Glutamatergic neuron (in vitro differentiated cells): ENCODE measurements at places on chromosomes 4 and X. TPM values are rescaled to one million over a fixed set of nuclear protein-coding genes. Genes with fewer than 3 reads are reported as not detected.

The TMEM144 gene
- not detected for total RNA-seq

DNA sequence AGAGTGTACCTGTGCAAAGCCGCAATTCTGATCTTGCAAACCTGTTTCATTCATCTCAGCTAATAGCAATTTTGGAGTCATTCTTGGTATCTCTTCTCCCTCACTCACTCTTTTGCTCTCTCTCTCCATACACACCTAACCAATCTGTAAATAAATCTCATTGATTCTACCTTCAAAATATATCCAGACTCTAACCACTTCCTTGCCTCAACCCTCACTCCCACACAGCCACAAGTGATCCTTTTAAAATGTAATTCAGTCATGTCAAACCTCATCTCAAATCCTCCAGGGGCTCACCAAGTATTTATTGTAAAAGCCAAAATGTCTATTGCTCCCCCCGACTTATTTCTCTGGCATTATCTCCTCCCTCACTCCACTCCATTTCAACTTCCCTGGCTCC, 51.7 kb upstream of the SLC10A4 start:
- H3K27me3 ChIP-seq = peaks cover 3% of the 10 kb centered on the region
- DNase-seq = no peak

The ADH6 gene
- not detected for total RNA-seq

The C1QTNF7 gene
- not detected for total RNA-seq

The CLDN2 gene
- total RNA-seq = not detected

DNA sequence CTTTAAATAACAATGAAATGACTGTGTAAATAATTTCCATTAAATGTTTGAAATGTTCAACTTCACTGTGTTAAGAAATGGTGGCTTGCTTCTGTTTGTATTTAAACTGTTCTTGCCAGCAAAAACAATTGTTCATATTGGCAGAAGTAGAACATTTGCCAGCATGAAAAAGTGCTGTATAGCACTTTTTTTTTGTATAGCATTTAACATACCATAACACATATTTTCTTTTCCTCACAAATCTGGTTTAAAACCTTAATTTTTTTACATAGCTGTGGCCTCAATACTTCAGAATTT, 94.1 kb downstream of the COX18 start:
- H3K36me3 ChIP-seq = no peaks in the 10 kb centered on the region
- H3K27me3 ChIP-seq = no peaks in the 10 kb centered on the region
- no peak overlapping the region for H3K27ac ChIP-seq
- no peak overlapping the region for H3K4me3 ChIP-seq
- DNase-seq = no peak
- no peaks in the 10 kb centered on the region for H3K4me1 ChIP-seq

GRCh38 chr4:2136726-2137125, 77.6 kb downstream of the NAT8L start:
- H3K27me3 ChIP-seq = no peaks in the 10 kb centered on the region
- no peak for DNase-seq
- peaks cover 6% of the 10 kb centered on the region for H3K36me3 ChIP-seq
- H3K4me1 ChIP-seq = no peaks in the 10 kb centered on the region

DNA sequence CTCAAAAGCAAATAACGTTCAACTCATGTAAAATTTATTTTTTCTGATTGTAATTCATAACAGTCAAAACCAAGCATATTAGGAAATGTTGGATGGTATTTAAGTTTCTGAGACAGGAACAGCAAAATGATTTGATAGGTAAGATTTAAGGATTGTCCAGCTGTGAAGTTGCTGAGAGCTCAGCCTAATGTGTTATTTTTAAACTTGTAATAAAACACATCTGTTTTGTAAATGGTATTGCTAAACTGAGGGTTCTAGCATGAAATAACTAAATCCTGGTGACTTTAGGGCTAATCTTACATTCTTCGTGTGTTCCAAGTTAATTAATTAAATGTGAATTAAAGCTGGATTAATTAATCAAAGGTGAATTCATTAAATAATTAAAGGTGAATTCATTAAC, 13.3 kb downstream of the TLR10 start:
- DNase-seq = no peak
- peaks cover 4% of the 10 kb centered on the region for H3K36me3 ChIP-seq
- no peaks in the 10 kb centered on the region for H3K4me1 ChIP-seq
- no peak overlapping the region for H3K4me3 ChIP-seq
- no peak overlapping the region for H3K27ac ChIP-seq

The TMPRSS11B gene
- total RNA-seq = not detected

DNA sequence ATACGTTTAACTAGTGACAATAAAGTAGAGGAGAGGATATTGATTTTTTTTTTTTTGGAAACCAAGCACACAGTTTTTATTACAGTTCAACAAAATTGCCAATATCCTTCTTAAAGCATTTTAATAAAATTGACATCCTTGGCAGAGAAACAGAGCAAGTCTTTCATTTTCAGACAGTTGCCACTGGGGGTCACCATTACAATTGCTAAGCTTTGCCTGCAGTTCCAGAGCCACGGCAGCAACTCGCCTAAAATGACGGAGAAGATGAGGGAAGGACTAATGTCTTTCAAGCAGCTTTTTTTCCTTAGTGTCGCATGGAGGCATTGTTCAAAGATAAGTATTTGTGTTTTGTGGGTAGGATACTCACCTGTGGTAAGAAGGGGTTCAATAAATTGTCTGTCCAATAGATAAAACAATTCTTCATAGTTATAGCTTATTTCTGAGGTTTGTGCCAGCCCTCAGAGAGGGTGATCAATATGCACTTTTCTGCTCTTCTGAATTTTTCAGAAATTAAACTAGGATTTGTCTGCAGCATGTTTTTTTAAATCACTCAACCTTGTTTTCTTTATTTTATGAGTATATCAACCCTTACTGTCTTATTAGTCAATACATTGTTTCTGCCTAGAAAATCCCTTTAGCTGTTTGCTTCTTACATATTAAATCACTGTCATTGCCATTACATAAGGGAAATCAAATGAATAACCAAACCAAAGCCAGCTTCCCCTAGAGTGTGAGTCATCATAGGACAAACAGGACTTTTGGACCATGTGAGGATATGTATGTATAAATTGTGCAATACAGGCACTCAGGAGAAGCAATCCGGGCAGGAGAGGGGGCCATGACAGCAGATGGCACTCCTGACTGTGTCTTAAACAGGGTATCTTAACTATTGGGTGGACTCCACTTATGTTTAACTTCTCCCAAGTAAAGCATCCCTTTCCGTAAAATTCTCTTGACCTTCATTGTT, 508.1 kb upstream of the ARX start:
- peak; percentile 18 for DNase-seq
- no peaks in the 10 kb centered on the region for H3K27me3 ChIP-seq
- H3K27ac ChIP-seq = no peak overlapping the region
- H3K4me3 ChIP-seq = no peak overlapping the region
- peaks cover 4% of the 10 kb centered on the region for H3K4me1 ChIP-seq
- H3K36me3 ChIP-seq = no peaks in the 10 kb centered on the region

- no peak overlapping the region for H3K27ac ChIP-seq
- peaks cover 7% of the 10 kb centered on the region for H3K36me3 ChIP-seq
- no peak for DNase-seq
- no peak overlapping the region for H3K4me3 ChIP-seq
Measured at GRCh38 chr4:48899950-48900349, 6.6 kb downstream of the OCIAD2 start.

The PAGE2B gene
- total RNA-seq = not detected

The HMGN5 gene
- 2.9 TPM for total RNA-seq

- H3K4me1 ChIP-seq = no peaks in the 10 kb centered on the region
- no peak overlapping the region for H3K27ac ChIP-seq
- peaks cover 3% of the 10 kb centered on the region for H3K36me3 ChIP-seq
- H3K27me3 ChIP-seq = peaks cover 3% of the 10 kb centered on the region
Measured at GRCh38 chr4:26130173-26130572, 190.6 kb upstream of the RBPJ start.

DNA sequence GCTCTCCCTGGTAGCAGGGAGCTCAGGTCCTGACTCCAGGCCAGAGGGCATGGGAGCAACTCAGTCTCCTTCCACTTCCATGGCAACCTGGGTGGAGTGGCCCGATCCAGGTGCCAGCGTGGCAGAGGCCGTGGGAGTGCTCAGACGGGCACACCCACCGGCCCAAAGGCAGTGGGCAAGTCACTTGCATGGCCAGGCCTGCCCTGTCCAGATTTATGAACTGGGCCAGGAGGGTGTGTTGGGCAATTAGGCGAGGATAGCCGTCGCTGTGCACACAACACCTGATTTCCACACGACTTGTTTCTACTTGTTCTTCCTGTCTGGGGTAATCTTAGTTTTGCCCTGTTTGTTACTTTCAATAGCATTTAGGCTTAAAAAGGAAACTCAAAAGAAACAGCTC, 55.5 kb upstream of the NYX start:
- H3K36me3 ChIP-seq = no peaks in the 10 kb centered on the region
- no peak overlapping the region for H3K4me3 ChIP-seq
- H3K27ac ChIP-seq = no peak overlapping the region

GRCh38 chr4:52643785-52644244, 15.3 kb downstream of the USP46 start:
- H3K4me1 ChIP-seq = no peaks in the 10 kb centered on the region
- no peak overlapping the region for H3K27ac ChIP-seq
- H3K27me3 ChIP-seq = no peaks in the 10 kb centered on the region
- H3K36me3 ChIP-seq = no peaks in the 10 kb centered on the region

GRCh38 chrX:11381464-11381863, 88.3 kb downstream of the AMELX start:
- no peak for DNase-seq
- H3K4me3 ChIP-seq = no peak overlapping the region
- H3K27me3 ChIP-seq = peaks cover 1% of the 10 kb centered on the region
- H3K27ac ChIP-seq = no peak overlapping the region

DNA sequence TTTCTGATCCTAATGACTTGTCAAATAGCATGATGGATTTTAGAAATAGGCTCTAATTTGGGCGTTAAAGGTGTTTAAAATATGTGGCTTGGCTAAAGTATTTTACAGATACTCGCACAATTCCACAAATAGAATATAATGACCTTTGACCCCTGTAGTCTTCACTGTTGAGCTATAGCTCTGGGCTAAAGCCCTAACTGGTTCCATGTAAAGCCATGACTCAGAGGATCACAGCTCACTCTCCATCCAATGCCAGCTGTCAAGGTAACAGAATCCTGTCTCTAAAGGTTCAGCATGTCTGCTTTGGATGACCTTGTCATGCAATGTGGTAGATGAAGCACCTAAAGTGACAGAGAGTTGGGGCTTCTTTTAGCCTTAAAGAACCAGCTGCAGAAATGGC, 42.5 kb downstream of the TLR10 start:
- DNase-seq = no peak
- H3K27ac ChIP-seq = no peak overlapping the region
- H3K27me3 ChIP-seq = peaks cover 2% of the 10 kb centered on the region
- no peak overlapping the region for H3K4me3 ChIP-seq
- peaks cover 11% of the 10 kb centered on the region for H3K4me1 ChIP-seq

- no peaks in the 10 kb centered on the region for H3K4me1 ChIP-seq
- H3K27me3 ChIP-seq = no peaks in the 10 kb centered on the region
- no peak overlapping the region for H3K4me3 ChIP-seq
- no peaks in the 10 kb centered on the region for H3K36me3 ChIP-seq
Measured at GRCh38 chr4:153645183-153645582, 38.9 kb upstream of the TLR2 start.

The NLGN3 gene
- 3.1 TPM for total RNA-seq

DNA sequence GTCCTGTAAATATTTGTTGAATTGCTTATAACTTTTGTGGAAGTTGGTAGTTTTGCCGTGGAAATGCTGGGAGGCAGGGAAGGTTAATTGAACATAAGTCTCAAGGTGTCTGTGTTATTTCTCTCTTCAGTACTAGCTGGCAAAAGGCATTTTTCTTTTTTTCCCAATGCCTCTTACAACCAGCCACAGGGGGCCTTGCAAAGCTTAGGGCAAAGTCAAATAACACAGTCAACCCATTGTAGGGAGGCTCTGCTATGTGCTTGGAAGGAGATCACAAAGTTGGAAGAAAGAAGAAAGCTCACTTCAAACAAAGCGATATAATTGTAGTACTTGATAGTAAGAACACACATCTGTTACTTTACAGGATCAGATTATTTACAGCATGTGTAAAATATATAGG, 802.6 kb downstream of the PDHA2 start:
- H3K27me3 ChIP-seq = no peaks in the 10 kb centered on the region
- H3K4me1 ChIP-seq = no peaks in the 10 kb centered on the region
- no peak overlapping the region for H3K4me3 ChIP-seq
- no peaks in the 10 kb centered on the region for H3K36me3 ChIP-seq
- DNase-seq = no peak

GRCh38 chr4:36079666-36080065, 164.6 kb downstream of the ARAP2 start:
- H3K27ac ChIP-seq = no peak overlapping the region
- H3K27me3 ChIP-seq = no peaks in the 10 kb centered on the region
- H3K4me3 ChIP-seq = no peak overlapping the region
- no peak for DNase-seq

DNA sequence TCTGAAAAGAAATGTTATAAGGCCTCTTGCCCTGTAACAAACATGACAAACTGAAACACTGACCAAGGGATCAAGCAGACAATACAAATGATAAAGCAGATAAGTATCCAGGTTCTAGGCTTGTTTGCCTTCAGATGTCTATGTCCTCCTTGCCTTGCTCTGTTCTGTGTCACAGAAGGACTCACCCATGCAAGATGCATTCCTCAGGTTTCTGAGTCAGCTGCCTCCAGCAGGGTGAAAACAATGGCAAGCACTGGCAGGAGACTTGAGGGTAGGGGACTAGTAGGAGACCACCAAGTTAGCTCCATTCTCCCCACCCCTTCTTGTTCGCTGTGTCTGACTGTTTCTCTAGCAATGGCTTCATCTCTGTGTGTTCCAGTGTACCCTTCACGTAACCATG, 76.6 kb upstream of the CXXC4 start:
- no peak overlapping the region for H3K27ac ChIP-seq
- no peak overlapping the region for H3K4me3 ChIP-seq
- H3K36me3 ChIP-seq = no peaks in the 10 kb centered on the region
- no peaks in the 10 kb centered on the region for H3K27me3 ChIP-seq
- H3K4me1 ChIP-seq = no peaks in the 10 kb centered on the region

GRCh38 chrX:154401918-154402621, 3.9 kb downstream of the RPL10 start:
- peaks cover 3% of the 10 kb centered on the region for H3K4me1 ChIP-seq
- H3K4me3 ChIP-seq = no peak overlapping the region
- no peak for DNase-seq
- H3K36me3 ChIP-seq = peaks cover 5% of the 10 kb centered on the region

GRCh38 chrX:6852869-6853268, 294.6 kb upstream of the STS start:
- no peaks in the 10 kb centered on the region for H3K36me3 ChIP-seq
- no peaks in the 10 kb centered on the region for H3K27me3 ChIP-seq
- no peak overlapping the region for H3K4me3 ChIP-seq
- no peak for DNase-seq
- H3K27ac ChIP-seq = no peak overlapping the region

The MAMLD1 gene
- total RNA-seq = 0.25 TPM
